Colonic mucosa (tissue), 4 donors: ENCODE measurements at places on chromosomes 3 and 15.

DNA sequence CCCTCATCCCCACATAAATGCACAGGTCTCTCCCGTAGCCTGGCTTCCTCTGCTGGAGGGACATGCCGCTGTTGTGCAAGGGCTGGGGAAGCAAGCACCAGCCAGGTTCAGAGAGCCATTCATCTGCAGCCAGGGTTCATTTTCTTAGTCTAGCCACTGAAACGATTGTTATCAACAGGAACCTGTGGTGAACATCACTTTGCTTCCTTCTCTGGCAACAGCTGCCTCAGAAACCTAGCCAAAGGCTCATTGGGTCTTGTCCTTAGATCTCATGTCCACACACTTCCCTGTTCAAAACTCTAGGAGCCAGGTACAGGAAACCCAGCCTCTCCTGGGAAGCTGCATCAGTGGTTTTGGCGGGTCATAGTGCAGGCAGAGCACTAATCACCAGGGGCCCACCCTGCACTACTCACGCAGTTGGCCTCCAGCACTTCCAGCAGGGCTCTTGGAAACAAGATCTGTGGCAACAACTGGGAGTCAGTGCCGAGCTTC is 47.0 kb downstream of the OXNAD1 start:
- no peak for DNase-seq

DNA sequence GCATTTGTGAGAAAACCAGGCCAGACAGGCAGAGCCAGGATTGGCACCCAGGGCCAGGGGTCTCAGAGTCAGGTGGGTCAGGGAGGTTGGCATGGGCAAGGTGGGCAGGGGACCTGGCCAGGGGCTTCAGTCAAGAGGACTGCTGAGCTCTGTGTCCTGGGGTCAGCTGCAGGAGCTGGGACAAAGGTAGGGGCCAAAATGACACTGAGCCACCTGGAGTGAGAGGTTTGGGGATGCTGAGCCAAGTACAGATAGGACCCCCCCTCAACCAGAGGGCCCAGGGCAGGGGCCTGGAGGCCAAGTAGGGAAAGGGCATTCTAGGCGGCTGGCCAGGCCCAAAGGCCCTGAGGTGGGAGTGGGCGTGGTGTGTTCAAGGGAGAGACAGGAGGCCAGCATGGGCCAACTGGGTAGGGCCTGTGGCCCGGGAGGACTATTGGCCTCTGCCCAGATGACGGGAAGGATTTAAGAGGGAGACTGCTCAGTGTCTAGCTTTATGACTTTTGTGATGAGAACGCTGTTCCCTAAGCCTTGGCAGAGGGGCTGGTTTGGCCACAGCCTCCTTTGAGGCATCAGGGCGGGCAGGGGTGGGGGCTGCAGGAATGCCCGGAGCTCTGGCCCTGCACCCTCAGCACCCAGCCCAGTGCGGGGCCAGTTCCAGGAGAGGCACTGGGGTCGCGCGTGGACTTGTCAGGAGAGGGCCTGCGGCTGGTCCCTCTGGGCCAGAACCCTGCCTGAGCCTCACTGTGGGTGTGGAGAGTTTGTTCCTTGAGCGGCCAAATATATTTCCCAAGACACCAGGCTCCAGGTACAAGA is 3.1 kb downstream of the CFAP100 start:
- no peak for DNase-seq

GRCh38 chr15:72786242-72786641 is 2.7 kb upstream of the ADPGK start:
- DNase-seq: no peak

- DNase-seq: no peak
These were observed 1.8 kb upstream of the RASGRF1 start for GRCh38 chr15:79092382-79092781.

- no peak for DNase-seq
These were observed 20.7 kb downstream of the RASA2 start for GRCh38 chr3:141507392-141508066.

- DNase-seq: no peak
These were observed 62.2 kb downstream of the PYDC2 start for GRCh38 chr3:191523148-191523547.

- no peak for DNase-seq
These were observed 36.2 kb downstream of the TXNRD3 start for GRCh38 chr3:126618760-126619159.
